Lung (tissue), 17 donors: ENCODE measurements at places on chromosomes 7 and 10. TPM values are rescaled to one million over a fixed set of nuclear protein-coding genes. Genes with fewer than 3 reads are reported as not detected.
A peak's percentile ranks its signal among the peaks of the same experiment; 100 is the strongest.

DNA sequence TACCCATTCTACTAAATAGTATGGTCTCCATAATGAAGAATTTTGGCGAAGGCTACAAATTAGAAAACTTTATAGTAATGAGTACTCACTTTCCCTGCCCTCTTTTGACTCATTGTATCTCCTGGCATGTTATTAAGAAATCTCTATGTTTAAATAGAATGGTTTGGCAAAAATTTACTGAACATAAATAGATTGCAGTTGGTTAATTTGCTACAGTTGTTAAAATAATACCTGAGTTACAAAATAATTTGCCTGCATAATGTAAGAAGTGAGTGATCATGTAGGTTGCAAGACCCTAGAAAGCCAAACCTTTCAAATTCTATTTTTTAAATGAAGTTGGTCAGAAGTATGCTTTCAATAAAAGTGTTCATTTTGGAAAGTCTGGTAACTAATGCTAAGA lies 176.8 kb upstream of the AHR start:
- H3K36me3 ChIP-seq = no peaks in the 10 kb centered on the region
- H3K27ac ChIP-seq = no peak overlapping the region
- no peaks in the 10 kb centered on the region for H3K4me1 ChIP-seq
- no peak overlapping the region for H3K4me3 ChIP-seq

DNA sequence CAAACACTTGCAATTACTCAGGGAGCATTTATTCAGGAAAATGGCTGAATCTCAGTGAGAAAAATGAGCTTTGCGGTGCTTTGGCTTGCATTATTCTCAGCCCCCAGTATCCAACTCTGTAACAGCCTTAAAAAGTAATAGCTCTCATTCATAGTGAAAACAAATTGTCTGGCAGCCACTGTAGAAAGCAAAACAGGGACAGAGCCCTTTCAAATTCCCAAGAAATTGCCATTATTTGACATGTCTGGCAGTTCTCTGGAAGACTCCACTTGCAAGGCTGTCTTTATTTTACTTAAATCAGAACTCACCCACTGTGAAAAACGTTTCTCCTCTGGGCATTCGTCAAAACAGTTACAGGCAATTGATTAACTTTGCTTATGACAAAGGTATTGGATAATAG lies 122.5 kb downstream of the NPSR1 start:
- no peak overlapping the region for H3K4me3 ChIP-seq
- no peaks in the 10 kb centered on the region for H3K36me3 ChIP-seq
- no peaks in the 10 kb centered on the region for H3K4me1 ChIP-seq
- no peak for DNase-seq
- no peak overlapping the region for H3K27ac ChIP-seq

GRCh38 chr10:44364566-44364965 lies 20.3 kb downstream of the CXCL12 start:
- no peak for DNase-seq
- no peaks in the 10 kb centered on the region for H3K27me3 ChIP-seq
- H3K36me3 ChIP-seq = peaks cover 4% of the 10 kb centered on the region
- H3K27ac ChIP-seq = no peak overlapping the region
- no peak overlapping the region for H3K4me3 ChIP-seq
- peaks cover 15% of the 10 kb centered on the region for H3K4me1 ChIP-seq

DNA sequence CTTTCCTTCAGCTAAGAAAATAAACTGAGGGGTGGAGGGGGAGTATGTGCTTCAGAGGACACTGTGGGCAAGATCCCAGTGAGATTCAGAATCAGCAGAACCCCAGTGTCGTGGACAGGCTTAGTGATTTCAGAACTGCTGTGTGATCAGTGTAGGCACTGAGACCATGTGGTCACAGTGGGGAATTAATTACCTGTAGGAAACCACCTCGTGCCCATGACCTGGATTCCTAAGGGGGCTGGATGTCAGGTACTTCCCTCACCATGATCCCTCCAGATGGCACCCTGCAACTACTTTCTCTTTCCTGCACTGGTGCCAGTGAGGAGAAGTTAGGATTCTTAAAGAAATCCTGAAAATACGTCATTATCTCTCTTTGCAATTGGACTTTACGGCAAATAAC lies 64.4 kb downstream of the HBP1 start:
- H3K4me3 ChIP-seq = no peak overlapping the region
- no peaks in the 10 kb centered on the region for H3K36me3 ChIP-seq
- H3K4me1 ChIP-seq = no peaks in the 10 kb centered on the region
- H3K27me3 ChIP-seq = no peaks in the 10 kb centered on the region
- H3K27ac ChIP-seq = peak overlapping the region; percentile 78

DNA sequence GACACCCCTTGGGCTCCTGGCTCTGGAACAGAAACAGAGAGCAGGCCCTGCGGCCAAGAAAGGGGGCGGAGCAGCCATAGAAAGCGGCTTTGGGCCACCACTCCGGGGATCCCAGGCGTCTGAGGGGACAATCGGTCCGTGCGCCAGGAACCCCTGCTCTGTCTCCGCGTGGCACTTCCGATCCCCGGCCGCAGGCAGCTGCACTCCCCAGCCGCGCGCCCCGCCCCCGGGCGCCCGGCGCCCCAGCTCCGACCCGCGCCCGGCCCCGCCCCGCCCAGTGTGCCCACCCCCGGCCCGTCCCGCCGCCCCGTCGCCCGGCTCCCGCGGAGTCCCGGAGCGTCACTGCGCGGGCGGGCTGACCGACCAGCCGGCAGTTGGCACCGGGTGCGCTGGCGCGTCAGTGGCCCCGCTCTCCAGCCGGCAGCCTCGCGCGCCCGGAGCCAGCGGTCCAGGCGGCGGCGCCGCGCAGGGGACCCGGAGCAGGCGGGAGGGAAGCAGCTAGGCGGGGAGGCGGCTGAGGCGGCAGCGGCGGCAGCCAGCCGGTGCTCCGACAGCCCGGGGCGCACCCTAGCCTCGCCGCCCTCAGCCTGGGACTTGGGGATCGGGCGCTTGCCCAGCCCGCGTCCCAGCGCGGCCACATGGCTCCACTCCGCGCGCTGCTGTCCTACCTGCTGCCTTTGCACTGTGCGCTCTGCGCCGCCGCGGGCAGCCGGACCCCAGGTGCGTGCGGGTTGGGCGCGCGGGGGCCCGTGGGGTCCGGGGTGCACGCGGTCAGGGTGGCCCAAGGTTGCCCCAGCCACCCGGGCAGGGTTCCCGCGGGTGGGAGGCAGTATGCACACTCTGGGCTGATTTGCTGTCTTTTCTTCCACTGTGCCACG lies at the start of gene ADAMTS14:
Gene ADAMTS14 (plus strand): TSS at position 342 of the 878 bp plus-strand sequence. CDS start 297 bp downstream, at position 639.
- H3K27me3 ChIP-seq = no peaks in the 10 kb centered on the region
- no peaks in the 10 kb centered on the region for H3K36me3 ChIP-seq
- peaks cover 12% of the 10 kb centered on the region for H3K4me1 ChIP-seq
- no peak within 1 kb of the TSS for H3K4me3 ChIP-seq
- DNase-seq = peak; percentile 83
- no peak within 1 kb of the TSS for H3K27ac ChIP-seq

DNA sequence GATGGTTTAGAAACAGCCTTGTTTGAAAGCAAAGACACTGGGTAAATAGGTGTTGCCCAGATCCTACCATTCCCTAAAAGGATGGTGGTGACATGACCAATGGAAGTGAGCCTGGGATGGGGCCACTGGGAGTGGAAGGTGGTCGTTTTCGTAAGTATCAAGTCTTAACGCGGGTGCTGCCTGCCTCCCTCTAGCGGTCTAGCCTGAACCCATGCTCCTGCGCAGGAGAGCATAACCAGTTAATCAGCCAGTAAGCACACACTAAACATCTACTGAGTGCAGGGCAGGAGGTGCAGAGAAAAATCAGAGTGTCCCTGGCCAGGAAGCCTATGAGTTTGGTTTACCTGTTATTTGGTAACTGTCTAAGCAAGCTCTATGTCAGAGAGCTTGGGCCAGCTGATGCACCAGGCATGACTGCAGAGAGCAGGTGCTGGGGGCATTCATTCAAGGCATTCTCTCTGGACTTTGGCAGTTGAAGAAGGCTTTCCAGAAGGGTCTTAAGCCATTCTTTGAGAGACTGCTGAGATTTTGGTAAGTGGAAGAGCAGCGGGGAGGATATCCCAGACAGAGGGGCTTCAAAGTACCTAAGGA lies 930 bp downstream of the GARIN1A start:
- no peak overlapping the region for H3K4me3 ChIP-seq
- no peaks in the 10 kb centered on the region for H3K27me3 ChIP-seq
- H3K4me1 ChIP-seq = no peaks in the 10 kb centered on the region
- H3K36me3 ChIP-seq = no peaks in the 10 kb centered on the region
- no peak overlapping the region for H3K27ac ChIP-seq

DNA sequence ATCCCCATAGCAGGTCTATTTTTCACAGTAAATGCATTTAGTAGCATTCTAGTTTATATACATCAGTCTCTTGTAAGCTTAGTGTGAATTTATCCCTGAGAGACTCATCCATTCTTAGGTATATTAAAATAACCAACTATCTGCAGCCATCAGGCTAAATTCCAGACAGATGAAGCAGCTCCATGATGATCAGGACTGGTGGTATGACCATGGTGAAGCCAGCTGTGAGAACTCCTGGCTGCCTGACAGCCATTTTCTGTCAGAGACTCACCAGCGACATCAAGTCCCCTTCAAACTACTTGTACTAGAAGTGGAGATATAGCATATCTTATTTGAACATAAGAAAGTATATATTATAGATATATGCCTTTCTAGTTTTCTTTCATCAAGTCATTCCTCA lies 70.3 kb upstream of the GSDME start:
- H3K4me3 ChIP-seq = no peak overlapping the region
- no peak for DNase-seq
- H3K27ac ChIP-seq = no peak overlapping the region
- peaks cover 25% of the 10 kb centered on the region for H3K4me1 ChIP-seq

- DNase-seq = no peak
- H3K27me3 ChIP-seq = no peaks in the 10 kb centered on the region
- H3K4me3 ChIP-seq = no peak overlapping the region
These were observed 143.4 kb downstream of the PPP1R3A start for GRCh38 chr7:113775401-113775800.

DNA sequence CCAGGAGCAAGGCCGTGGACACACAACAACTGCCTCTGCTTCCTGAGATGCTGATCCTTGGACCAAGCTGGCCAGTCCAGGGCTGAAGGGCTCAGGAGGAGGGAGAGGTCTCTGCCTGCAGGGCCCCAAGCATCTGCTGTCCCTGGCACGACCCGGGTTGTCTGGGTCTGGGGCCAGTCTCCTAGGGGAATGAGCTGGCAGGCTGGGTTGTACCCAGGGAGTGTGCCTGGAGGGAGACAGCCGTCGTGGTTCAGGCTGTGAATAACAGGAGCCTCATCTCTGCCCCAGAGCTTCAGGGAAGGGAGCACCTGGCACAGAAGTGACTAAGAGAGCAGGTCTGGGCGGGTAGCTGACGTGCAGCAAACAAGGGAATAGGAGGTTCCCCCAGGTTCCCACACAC lies 17.9 kb upstream of the SERPINE1 start:
- peak overlapping the region; percentile 11 for H3K27ac ChIP-seq
- peaks cover 7% of the 10 kb centered on the region for H3K4me1 ChIP-seq
- no peaks in the 10 kb centered on the region for H3K27me3 ChIP-seq
- no peak overlapping the region for H3K4me3 ChIP-seq
- no peaks in the 10 kb centered on the region for H3K36me3 ChIP-seq

- H3K36me3 ChIP-seq = no peaks in the 10 kb centered on the region
- DNase-seq = no peak
- H3K4me1 ChIP-seq = no peaks in the 10 kb centered on the region
These were observed 27.9 kb downstream of the CD36 start for GRCh38 chr7:80666376-80666775.

The CFAP70 gene
- 17.2 TPM for total RNA-seq

The PPP1R9A gene
- 59.1 TPM for total RNA-seq

The ASB10 gene
- total RNA-seq = not detected

The FAM131B gene
- total RNA-seq = 0.80 TPM

The SEMA3C gene
- total RNA-seq = 55.4 TPM

The PKD2L1 gene
- 1.1 TPM for total RNA-seq

The WEE2 gene
- total RNA-seq = not detected
